ENCODE measurements at places on chromosomes 4 and X.

GRCh38 chr4:169626331-169627282 is 6.2 kb downstream of the CLCN3 start:
- DNase-seq = no peak

DNA sequence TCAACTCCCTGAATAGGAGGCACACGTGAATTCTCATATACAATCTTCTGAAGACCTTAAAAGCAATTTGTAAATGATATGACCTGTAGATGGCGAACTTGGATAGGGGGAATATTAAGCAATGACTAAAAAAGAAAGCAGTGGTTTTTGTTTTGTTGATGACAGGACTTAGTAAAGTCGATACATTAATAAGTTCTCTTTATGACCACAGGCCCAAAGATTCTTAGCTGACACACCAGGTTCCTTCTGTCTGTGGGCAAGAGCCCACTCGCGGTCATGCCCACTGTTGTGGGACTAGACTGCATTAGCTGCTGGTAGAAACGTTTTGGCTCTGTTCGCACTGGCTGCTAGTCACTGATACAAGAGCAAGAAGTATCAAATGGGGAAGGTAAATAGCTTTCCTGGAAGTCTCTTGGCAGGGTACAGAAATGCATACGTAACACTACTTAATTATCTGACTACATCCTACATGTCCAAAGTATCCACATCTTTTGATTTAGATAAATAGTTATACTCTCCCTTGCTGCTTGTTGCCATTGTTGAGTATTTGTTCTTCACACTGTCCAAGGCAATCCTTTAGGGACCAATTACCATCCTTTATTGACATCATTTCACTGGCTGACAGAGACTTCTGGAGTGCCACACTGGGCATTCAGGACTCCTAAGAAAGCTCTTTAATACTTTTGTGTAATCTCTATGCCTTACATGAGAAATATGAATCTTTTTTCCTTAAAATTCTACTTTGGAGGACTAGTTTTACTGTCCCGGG is 31.0 kb downstream of the ALPK1 start:
- DNase-seq = peak; percentile 15

- no peak for DNase-seq
These were observed 920.9 kb upstream of the PABPC4L start for GRCh38 chr4:135122457-135122856.

GRCh38 chr4:52869196-52869595 is 7.1 kb downstream of the RASL11B start:
- DNase-seq = peak; percentile 90

DNA sequence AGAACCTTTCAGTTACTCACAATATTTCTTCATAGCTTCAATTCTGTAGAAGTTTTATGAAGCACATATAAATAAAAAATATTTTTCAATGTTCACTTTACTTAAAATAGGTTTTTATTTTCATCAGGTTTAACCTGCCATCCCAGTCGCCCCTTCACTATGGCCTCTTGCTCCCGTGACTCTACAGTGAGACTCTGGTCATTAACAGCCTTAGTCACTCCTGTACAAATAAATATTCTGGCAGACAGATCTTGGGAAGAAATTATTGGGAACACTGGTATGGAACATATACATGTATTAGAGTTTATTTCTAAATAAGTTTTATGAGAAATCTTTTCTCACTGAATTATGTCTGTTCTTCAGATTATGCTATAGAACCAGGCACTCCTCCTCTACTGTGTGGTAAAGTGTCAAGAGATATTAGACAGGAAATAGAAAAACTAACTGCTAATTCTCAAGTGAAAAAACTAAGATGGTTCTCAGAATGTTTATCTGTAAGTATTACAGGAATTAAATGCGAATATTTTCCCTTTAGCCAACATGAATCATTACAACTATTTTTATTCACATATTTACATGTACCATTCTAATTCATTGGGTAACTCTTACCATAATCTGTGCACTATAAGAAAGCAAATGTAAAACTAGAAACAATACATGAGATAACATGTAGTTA is 45.6 kb downstream of the SPATA4 start:
- DNase-seq = no peak

GRCh38 chrX:150291014-150291413 is 72.1 kb upstream of the MAMLD1 start:
- no peak for DNase-seq

- no peak for DNase-seq
These were observed 1826.3 kb upstream of the IGFBP7 start for GRCh38 chr4:58936436-58936835.

DNA sequence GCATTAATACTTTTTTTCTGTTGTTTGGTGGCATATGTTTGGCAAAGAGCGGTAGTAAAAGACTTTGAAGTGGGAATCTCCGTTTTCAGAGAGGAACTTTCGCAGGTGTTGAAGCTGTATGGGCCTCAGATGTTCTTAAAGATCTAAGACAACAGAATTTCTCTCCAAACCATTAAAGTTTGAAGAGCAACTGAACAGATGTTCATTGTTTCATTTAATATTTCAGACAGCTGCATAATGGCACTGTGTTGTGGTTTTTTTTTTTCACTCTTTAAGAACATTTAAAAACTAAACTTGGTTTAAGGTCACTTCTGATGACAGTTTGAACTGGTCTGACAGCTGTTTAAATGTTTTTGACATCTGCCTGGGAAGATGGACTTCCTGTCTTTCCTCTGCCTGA is 882.7 kb upstream of the PCDH10 start:
- no peak for DNase-seq

- no peak for DNase-seq
These were observed 84.5 kb upstream of the GPM6B start for GRCh38 chrX:13901354-13901753.

DNA sequence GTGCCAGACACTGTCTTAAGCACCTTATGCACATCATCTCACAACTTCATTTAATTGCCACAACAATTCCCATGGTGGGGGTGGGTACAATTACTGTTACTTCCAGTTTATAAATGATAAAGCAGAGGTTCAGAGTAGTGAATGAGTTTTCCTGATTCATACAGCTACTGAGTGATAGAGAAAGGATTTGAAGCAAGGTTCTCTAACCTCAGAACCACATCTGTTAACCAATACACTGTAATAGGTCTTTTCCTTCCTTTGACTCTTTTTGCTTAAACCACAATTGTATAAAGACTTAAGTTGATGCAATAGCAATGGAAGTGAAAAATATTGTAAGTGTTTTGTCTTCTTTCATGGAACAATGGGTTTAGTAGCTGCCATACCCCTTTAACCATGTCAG is 43.5 kb upstream of the PAK3 start:
- DNase-seq = no peak

DNA sequence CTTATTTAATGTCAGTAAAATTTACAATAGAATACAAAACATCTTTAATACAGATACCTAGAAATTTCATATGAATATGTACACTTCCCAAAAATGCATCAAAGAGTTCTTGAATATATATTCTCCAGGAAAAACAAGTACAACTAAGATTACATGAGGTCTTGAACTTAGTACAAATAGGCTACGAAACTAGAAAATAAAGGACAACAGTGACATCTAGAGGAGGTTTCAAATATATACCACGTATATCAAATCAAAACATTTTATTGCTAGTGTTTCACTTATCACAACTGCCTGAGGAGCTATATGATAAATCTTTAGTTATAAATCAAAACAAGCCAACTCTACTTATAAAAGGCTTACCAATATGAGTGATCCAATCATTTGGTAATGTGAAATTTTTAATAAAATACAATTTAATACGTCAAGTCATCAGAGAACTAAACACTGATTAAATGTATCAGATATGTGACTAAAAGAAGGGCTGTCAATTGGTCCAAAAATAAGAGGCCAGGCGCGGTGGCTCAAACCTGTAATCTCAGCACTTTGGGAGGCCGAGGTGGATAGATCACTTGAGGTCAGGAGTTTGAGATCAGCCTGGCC is 36.6 kb downstream of the ANAPC10 start:
- DNase-seq = peak; percentile 16

- no peak for DNase-seq
These were observed 108.3 kb downstream of the JADE1 start for GRCh38 chr4:128917781-128918180.

GRCh38 chr4:38510201-38510600 is 153.8 kb upstream of the KLF3 start:
- DNase-seq = no peak

All from DMS 273 treated with DMSO at 0.1 percent for 48 hours (cell line).